Mesendoderm (in vitro differentiated cells): ENCODE measurements at places on chromosomes 3 and 15.

- DNase-seq = no peak
Measured at GRCh38 chr15:29785136-29785535, 37.1 kb downstream of the TJP1 start.

DNA sequence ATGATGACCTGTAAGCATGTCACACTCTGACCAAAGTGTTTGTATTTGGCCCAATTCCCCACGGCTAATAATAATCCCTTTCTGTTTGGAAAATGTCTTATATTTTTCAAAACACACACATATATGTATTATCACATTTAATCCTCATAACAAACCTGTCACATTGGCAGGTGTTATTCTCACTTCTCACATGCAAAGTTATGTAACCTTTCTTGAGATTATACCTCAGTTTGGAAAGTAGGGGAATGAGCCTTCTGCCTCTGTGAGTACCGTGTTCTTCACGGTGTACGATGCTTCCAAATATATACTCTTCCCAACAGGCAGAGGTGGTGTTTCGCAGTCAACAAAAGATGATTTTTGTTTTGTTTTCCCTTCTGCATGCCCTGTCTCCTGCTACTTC lies 205.6 kb downstream of the TP63 start:
- no peak for DNase-seq

GRCh38 chr3:69762768-69763229 lies 23.5 kb downstream of the MITF start:
- DNase-seq = no peak

- DNase-seq = no peak
Measured at GRCh38 chr15:98715401-98715800, 67.1 kb downstream of the IGF1R start.

DNA sequence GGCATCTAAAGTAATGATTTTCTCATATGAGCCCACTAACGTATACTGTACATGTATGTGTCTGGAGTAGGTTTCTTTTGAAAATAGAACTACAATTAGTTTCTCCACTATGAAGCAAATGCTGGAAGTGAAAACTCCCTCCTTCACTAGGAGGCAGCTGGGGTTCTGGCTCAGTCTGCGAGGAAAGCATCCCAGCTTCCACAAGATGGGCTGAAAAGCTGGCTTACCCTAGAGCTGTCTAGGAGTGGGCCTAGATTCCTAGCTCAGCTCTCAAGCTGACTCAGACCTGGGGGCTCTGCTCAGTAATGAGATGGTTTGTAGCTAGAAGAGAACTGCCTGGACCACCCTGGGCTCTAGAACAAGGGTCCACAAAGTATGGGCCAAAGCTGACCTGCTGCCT lies 268.3 kb downstream of the THRB start:
- no peak for DNase-seq
